CD4-positive, alpha-beta T cell treated with Interleukin-1 beta for 1 hour (primary cell): ENCODE measurements at places on chromosomes 11 and 22.

- peak; percentile 19 for DNase-seq
These were observed 42.0 kb downstream of the MS4A2 start for GRCh38 chr11:60130496-60130895.

- no peak for DNase-seq
These were observed 7.6 kb upstream of the MUC5AC start for GRCh38 chr11:1150116-1150515.

DNA sequence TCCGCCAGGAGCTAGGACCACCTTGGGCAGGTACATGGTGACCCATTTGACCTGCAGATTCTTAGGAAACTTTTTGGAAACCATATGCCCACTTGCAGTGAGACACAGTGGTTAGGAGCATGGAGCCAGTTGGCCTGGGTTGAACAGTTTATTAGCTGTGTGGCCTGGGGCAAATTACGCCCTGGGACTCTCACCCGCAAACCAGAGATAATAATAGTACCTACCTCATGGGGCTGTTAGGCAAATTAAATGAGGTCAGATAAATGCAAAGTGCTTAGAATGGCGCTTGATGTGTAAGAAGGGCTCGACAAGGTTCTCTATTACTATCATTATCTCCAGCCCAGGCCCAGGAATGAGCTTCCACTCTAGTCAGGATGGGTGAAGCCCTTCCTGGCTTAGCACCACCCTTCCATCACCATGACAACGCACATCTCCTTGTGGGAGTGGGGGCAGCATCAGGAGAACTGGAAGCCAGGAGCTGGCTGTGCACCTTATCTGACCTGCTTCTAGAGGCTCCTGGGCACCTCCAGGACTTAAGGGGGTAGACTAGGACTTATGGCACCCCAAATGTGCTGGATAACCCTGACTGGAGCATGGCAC, 5.1 kb downstream of the SYT12 start:
- DNase-seq = no peak

- DNase-seq = no peak
These were observed 176.7 kb upstream of the TENM4 start for GRCh38 chr11:79617561-79617960.

DNA sequence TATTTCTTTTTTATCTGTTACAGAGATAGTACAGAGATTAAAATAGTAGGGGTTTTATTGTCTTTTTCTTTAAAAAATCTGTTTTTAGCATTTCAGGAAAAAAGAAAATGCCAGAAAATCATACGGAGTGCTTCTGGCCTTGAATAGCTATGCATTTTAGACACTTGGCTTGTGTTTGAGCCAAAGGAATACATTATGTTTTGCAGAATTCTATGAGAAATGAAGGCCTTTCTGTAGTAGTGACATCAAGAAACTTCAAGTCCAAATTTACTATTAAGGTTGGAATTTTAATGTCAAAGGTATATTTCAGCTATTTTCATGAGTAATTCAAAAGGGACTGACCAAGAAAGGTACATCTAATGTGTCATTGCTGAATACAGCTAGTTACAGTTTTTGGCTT, 56.3 kb upstream of the DDI1 start:
- no peak for DNase-seq

- DNase-seq = no peak
These were observed 86.5 kb upstream of the MYO18B start for GRCh38 chr22:25655371-25655935.

- DNase-seq = no peak
These were observed 85.6 kb downstream of the CACNG2 start for GRCh38 chr22:36617694-36618522.

GRCh38 chr22:27460591-27461347, 340.8 kb downstream of the MN1 start:
- DNase-seq = no peak

DNA sequence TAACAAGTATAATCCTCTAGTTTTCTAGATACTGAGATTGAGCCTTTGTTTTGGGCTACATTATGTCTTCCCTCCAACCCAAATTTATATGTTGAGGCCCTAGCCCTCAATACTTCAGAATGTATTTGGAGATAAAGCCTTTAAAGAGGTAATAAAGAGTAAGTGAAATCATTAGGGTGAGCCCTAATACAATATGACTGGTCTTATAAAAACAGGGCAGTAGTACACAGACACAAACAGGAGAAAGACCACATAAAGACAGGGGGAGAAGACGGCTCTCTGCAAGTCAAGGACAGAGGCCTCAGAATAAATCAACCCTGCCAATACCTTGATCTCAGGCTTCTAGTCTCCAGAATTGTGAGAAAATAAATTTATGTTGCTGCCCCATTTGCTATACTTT, 6.3 kb downstream of the OR10V1 start:
- no peak for DNase-seq

- no peak for DNase-seq
These were observed 24.3 kb downstream of the GLYATL1 start for GRCh38 chr11:58963551-58964104.

- no peak for DNase-seq
These were observed 241.6 kb downstream of the SWAP70 start for GRCh38 chr11:9905501-9905951.

GRCh38 chr11:128506999-128507611, 80.3 kb downstream of the ETS1 start:
- no peak for DNase-seq

- no peak for DNase-seq
These were observed 65.9 kb downstream of the BLID start for GRCh38 chr11:122050021-122050690.

GRCh38 chr11:19558189-19558986, 154.2 kb upstream of the NAV2 start:
- no peak for DNase-seq

DNA sequence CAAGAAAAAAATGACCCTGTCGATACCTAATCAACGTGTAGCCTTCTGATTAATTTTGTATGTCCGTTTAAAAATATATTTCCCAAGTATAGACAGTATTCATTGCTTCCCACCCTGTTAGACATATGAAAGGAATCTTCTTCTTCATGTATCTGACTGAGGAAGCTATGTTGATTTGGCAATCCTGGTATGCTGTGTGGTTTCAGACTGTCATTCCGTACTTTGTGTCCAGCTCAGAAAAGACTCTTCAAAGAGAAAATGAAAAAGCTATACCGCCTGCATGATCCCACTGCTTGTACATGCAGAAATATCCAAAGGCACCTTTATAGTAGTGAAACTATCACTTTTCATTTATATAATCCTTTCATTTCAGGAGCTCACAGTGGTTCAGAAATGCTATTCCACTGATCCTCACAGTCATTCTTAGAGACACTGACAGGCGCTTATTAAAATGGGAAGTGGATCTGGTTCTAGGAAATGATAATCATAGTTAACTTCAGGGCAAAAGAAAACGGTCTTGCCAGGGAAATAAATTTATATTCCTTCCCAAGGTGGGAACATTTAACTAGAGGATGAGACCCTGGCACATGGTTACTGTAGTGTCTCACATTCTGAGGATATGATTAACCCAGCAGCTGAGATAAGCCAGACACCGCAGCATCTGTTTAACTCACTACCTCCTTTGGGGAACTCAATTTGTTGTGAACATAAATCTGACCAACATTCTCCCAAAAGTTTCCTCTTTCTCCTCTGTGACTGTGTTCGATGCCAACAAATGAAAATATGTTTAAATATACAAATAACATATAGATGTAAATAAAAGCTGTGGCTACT, 599.2 kb upstream of the LUZP2 start:
- DNase-seq = no peak

DNA sequence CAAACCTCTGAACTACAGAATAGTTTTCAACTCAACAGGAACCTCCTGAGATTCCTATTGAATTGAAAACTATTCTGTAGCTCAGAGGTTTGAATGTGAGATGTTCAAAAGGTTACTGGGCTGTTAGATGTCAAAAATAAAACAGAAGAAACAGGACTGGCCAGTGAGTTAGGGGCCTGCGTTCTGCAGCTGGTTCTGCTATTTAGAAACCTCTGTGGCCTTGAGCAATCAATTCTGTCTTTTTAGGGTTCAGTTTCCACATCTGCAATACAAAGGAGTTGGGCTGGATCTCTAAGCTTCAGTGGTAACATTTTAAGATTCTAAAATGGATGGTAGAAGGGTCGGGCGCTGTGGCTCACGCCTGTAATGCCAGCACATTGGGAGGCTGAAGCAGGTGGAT, 55.8 kb downstream of the CLMP start:
- no peak for DNase-seq

- DNase-seq = no peak
These were observed 23.1 kb downstream of the MRGPRG start for GRCh38 chr11:3195251-3196160.

DNA sequence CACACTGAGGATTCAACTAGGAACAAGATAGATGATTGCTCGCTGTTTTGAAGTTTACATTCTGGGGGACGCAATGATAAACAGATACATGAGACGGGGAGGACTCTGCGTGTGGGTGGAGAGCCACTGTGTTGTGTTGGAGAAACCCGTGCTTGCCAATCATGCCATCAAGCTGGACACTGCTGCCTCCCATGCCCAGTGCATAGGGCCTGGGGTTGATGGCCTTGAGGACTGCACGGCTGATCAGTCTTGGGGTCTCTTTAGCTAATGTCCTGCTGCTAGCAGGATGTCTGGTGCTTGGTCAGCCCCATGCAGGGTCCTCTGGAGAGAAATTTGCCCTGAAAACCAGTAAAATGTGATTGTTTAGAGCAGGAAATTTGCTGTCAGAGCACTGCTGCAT, 221.2 kb upstream of the B3GAT1 start:
- no peak for DNase-seq

- DNase-seq = no peak
These were observed 6.2 kb upstream of the RGL4 start for GRCh38 chr22:23684561-23685031.

DNA sequence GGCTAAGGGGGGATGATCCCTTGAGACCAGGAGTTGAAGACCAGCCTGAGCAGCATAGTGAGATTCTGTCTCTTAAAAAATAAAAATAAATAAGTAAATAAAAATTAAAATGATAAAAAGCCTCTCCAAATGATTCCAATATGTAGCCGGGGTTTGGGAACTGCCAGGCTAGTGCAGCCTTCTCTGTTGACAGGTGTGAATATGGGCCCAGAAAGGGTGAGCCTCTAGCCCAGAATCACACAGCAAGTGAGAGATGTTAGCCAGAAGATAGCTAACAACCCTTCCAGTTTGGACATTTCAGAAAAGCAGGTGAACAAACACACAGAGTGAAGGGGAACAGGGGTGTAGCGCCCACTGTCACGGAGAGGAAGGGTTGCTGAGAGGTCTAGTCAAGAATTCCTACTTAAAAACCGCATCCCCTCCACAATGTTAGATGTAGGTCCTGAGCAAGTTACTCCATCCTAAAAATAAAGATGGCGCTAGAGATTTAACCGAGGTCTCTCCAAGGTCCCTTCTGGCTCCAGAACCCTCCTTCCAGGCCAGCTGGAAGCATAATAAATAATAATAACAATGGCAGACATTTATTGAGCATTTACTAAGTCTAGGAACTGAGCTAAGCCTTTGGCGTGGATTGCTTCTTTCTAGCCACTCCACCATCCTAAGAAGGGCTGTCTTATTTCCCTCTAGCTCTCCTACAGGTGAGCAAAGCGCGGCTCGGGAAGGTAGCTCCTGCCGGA, 51.6 kb downstream of the CYTH4 start:
- DNase-seq = no peak

GRCh38 chr22:27896245-27896644, 22.8 kb downstream of the PITPNB start:
- no peak for DNase-seq

DNA sequence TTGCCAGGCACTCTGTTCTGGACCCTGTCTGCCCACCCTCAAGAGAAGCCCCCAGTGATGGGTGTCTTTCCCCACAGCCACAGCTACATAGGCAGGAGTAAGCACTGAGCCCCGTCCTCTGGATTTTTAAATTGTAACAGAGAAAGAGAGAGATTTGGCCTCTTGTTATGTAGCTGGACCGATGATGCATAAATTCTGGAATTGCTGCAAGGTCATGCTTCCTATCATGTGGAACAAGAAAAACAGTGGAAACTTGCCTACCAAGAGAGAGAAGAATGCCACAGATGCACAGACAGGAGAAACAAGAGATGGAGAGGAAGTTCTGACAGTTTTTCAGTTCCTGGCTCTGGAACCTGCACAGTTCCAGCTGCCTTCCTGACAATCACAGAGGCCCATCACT, 150.2 kb downstream of the ETS1 start:
- no peak for DNase-seq

GRCh38 chr22:46088541-46089311, 61.6 kb upstream of the PPARA start:
- DNase-seq = no peak

DNA sequence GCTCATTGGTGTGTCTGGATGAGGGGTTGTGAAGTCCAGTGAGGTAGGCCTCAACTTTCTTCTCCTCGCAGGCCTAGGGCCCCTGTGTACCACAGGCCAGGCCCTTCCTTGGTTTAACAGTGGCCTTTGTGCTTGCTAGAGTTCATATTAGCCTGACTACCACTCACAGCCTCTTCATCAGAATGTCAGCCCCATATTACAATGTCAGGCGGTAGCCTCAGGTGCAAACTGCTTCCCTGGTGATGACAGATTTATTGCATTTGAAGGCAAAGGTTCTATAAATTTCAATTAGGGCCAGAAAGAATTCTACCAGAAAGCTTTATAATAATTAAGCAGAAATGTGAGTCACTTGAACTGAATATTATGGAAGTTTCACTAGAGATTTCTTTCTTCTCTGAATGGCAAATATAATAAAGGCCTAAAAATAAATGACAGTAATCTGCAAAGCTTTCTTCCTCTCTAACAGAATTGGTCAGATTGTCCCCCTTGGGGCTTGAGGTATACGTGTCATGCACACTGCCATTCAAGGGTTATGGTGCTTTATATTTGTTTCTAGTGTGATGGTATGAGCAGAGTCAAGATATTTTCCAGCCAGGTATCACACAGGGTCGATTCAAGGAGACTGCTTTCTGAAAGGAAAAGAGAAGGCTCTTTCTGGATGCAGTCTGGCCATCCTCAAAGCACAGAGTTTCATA, 210.3 kb downstream of the CWF19L2 start:
- DNase-seq = no peak

GRCh38 chr11:30729187-30729713, 143.1 kb upstream of the MPPED2 start:
- DNase-seq = no peak

DNA sequence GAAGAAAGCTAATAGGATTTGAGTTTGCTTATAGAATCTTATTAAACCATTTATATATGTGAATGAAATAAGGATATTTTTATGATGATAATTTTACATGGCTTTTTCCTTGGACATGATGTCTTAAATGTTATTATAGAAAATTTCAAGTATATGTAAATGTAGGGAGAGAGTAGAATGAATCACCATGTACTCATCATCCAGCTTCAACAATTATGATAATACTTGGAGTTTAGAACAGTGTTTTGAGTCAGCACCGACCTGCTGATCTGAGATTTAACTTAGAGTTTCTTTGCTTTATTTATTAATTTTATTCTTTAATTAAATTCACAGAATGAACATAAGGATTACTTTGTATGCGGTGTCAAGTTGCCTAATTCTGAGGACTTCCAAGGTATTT, 193.5 kb downstream of the UVRAG start:
- DNase-seq = no peak
